ENCODE measurements at places on chromosomes 7 and 10. TPM values are rescaled to one million over a fixed set of nuclear protein-coding genes. Genes with fewer than 3 reads are reported as not detected.

PNLIPRP3 gene
- not detected for total RNA-seq

DNA sequence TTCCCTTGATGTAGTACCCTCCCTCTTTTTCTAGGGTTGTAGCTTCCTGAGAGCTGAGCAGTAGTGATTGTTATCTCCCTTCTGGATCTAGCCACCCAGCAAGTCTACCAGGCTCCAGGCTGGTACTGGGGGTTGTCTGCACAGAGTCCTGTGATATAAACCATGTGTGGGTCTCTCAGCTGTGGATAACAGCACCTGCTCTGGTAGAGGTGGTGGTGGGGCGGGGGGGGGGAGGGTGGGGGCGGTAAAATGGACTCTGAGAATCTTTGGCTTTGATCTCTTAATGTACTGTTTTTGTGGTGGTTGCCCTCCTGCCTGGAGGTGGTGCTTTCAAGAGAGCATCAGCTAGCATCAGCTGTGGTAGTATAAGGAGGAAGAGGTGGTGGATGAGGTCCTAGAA, 302.0 kb upstream of the CHRM2 start:
- no peak for DNase-seq

- peak; percentile 82 for DNase-seq
Observed at GRCh38 chr10:112953174-112954159, 3.4 kb downstream of the TCF7L2 start.

COL17A1 gene
- total RNA-seq = 0.83 TPM

DNA sequence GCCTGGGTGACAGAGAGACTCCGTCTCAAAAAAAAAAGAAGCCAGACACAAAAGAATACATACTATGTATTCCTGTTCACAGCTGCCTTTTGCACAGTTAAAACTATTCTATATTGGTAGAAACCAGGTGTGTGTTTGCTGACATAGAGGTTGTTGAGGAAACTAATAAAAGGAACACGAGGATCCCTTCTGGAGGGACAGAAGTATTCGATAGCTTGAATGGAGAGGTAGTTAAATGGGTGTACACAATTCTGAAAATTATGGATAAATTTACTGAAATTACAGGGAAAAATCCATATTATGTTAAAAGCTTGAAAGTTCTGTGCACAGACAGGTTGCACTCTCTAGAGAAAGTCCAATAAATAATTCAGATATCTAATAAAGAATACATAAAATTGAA, 71.5 kb downstream of the CUBN start:
- no peak for DNase-seq

NPY4R gene
- 0.83 TPM for total RNA-seq

DNA sequence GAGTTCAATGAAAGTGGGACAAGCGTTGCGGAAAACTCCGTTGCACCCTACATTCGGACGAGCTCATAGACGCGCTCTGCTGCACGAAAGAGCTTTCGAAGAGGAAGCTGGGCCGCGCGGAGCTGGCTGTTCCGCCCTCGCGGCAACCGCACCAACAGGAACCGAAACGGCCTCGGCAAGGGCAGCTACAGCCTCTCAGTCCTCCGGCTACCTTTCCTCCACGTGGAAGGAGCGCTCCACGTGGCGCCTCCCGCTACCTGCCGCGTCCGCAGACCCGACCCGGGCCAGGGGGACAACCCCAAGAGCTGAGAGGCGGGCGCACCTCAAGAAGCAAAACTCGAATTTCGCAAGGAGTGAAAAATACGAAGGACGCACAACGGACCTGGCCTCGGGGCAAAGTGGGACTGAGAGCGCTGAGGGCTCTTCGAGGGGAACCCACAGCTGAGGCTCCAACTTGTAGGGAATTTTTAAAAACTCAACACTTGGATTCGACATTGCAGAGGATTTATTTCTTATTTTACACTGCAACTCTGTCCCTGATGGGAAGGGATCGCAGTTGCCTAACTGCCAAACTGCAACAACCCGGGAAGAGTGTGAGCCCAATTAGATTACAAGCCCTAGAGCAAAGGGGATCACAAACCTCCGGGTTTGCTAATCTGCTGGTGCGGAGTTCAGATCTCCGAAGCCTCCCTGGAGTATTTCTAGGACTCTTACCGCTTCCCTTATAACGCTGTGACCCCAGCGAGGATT, 1.4 kb downstream of the HPSE2 start:
- DNase-seq = peak; percentile 31

PNLIP gene
- not detected for total RNA-seq

SEMA3D gene
- total RNA-seq = 10.8 TPM

ARHGEF5 gene
- total RNA-seq = under 0.01 TPM

C10orf53 gene
- not detected for total RNA-seq

GRCh38 chr7:135121868-135122267, 26.0 kb upstream of the TMEM140 start:
- no peak for DNase-seq

DNA sequence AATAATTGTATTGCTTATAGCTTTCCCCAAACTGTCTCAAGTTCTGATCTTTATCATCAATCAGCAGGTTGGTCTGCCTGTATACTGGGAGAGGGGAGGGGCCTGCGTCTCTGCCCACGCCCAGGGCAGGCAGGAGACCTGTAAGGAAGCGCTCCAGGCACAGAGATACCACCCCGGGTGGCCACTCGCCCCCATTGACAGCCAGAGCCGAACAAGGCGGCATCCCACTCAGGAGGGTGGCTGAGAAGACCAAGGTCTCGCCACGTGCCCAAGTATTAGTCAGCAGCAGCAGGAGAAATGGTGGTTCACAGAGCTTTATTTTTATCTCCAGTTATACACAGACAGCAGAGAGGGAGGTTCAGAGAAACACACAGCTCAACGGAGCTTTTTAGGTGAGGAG, 7.2 kb downstream of the STK32C start:
- DNase-seq = no peak

DNA sequence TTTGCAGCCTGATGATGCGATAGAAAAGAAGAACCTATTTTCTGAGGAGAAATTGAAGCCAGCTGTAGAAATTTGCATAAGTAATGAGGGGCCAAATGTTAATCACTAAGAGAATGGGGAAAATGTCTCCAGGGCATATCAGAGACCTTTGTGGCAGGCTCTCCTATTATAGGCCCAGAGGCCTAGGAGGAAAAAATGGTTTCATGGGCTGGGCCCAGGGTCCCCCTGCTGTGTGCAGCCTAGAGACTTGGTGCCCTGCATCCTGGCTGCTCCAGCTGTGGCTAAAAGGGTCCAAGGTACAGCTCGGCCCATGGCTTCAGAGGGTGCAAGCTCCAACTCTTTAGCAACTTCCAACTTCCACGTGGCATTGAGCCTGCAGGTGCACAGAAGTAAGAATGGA, 123.4 kb downstream of the STK31 start:
- DNase-seq = no peak

PDE6C gene
- not detected for total RNA-seq

- DNase-seq = peak; percentile 20
Observed at GRCh38 chr10:34607894-34608293, 207.2 kb downstream of the PARD3 start.

- no peak for DNase-seq
Observed at GRCh38 chr10:132097609-132098377, 32.0 kb downstream of the JAKMIP3 start.

- no peak for DNase-seq
Observed at GRCh38 chr7:115924411-115924810, 106.2 kb downstream of the TFEC start.

PIK3CG gene
- under 0.01 TPM for total RNA-seq

DNA sequence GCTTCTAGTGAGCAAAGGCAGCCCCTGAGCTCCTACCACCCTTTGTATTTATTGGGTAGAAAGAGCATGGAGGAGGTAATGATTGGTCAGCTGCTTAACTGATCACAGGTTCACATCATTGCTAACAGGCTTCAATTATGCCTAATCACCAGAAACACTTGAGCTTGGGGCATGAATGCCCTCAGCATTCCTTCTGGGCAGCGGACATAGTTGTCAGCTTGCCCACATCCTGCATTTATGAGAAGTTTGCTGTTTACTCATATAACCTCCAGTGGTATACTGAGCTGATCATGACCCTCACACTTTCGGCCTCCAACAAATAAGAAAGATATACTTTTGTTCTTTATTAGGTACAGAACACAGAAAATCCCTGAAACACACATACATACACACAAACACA, 140.3 kb upstream of the ODAD2 start:
- DNase-seq = no peak

GRCh38 chr7:24718977-24719491, 38.2 kb downstream of the GSDME start:
- no peak for DNase-seq

GRCh38 chr10:86759073-86759672, 2.8 kb downstream of the BMPR1A start:
- DNase-seq = peak; percentile 16

DNA sequence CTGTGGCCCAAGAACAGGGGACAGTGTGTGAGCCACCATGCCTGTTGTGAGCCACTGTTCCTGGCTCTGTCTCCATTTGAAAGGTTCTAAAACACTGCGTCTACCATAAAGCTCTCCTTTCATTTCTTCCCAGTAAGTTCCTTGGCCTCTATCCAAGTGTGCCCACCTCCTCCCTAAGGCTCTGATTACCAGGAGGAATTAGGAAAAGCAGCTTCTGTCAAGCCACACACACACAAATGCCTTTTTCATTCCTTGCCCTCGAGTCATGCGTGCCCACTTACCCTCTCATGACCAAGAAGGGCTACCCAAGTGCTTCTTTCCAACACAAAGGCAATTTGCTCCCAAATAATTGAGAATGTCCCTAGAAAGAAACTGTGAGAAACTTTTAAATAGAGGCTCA, 70.8 kb upstream of the PARD3 start:
- no peak for DNase-seq

- DNase-seq = peak; percentile 97
Observed at GRCh38 chr10:77160679-77161078, 476.9 kb downstream of the KCNMA1 start.

DNA sequence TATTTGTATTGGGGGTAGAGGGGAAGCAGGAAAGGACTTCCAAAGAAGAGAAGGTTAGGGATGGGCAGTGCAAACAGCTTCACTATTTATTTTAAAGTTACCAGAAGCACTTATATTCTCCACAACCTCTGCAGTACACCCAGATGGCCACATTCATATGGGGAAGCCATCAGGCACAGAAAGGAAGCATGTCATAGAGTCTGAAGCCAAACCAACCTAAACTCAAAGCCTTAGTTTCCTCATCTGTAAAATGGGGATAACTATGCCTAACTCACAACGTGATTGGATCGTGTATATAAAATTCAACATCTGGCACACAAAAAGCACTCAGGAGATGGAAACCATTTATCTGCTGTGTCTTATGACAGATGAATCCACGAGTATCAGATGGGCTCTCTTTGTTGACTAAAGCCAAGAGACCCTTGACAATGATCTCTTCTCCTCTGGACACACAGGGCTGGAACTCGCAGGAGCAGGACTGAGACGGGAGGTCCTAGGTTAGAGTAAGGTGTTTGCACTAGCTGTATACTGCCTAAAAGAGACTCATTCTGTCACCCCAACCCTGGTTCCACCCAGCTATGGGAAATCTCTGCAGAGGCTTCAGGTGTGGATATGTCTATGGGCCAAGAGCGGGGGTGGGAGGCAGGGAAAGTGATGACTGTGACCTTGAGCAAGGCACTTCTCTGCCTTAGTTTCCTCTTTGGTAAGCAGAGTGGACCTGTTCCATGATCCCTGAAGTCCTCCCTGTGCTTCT, 1.8 kb downstream of the KIAA1549 start:
- DNase-seq = peak; percentile 24

DNA sequence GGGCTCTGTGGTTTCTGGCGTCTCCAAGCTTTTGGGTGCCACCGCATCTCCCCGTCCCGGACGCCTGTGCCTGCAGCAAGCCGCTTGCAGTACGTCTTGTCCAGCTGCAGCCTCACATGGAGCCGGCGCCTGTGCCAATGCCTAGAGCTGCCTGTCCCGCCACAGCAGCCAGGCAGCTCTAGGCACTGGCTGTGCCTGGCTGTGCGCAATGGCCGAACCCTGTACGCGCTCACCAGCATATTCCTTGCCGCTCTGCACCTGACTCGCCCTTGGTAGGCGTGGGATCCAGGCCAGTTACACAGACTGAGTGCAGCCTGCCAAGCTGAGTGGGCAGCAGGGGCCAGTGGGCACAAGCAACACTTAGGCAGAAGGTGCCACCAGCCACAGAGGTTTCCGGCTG, 381.2 kb upstream of the SORCS1 start:
- no peak for DNase-seq

AEBP1 gene
- total RNA-seq = 1.1 TPM

- DNase-seq = peak; percentile 29
Observed at GRCh38 chr10:24208661-24209431, at the start of gene KIAA1217. TSS of gene KIAA1217 (plus strand) at chr10:24209138. CDS start at chr10:24209194, 56 bp downstream.

- DNase-seq = peak; percentile 77
Observed at GRCh38 chr7:41047789-41048191, 655.1 kb downstream of the INHBA start.

DNA sequence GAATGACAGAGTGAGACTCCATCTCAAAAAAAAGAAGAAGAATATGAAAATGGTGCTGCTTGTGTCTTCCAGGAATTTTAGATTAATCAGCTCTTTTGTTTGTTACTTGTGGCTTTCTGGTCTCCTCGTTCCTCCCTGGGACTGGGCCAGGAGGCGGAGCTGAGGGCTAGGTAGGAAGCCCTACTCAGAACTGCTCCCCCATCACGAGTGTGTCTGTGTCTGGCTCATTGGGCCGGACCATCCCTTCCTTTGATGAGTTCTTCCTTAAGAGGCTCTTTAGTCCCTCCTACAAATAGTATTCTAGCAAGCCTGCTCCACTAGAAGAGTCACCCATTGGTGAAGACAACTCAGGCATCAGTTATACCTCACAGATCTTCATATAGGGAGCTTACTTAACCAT, 56.8 kb upstream of the YAE1 start:
- DNase-seq = no peak

DNA sequence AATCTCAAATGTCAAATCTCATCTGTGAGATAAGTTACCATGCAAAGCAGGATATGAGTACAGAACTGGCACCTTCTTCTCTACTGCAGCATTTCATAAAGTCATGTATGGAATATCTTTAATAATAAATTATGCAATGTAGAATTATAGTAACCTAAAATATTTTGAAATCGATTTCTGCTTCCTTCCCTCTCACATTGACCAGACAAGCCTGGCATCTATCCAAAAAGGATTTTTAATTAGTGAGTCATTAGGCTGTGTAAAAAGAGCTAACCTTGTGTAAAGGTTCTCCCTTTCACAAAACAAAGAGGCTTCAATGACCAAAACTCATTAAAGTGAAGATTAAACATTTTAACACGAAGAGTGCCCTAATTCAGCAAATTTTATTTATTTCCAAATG, 48.8 kb upstream of the EXOC6 start:
- DNase-seq = peak; percentile 12

DNA sequence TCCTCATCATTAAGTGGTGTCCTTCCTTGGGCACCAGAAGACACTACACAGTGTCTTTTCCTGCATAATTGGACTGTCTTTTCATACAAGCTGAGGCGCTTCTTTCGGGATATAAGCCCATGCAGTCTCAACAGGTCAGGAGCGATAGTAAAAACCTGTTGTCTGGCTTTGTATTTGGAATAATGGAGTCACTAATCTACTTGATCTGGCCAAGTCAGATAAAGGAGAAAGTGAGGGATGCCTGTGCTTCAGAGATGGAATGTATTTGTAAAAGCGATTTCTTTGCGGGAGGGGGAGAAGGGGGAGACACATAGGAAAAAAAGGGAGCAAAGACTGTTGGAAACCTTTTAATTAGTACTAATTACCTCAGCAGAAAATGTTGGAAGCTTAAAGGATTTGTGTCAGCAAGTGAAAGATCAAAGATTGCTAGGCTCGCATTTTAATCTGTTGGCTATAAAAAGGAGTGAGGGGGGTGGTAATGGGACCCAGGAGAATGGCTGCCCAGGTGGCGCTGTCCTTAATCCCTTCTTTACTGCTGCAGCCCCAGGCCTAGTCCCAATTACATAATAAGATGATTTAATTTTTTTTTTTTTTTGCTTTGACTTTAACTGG, 581.4 kb downstream of the LRMDA start:
- no peak for DNase-seq
